ENCODE measurements at places on chromosomes 11 and 22.

GRCh38 chr11:74754507-74755252 lies 6.0 kb downstream of the RNF169 start:
- DNase-seq = no peak

GRCh38 chr11:35169112-35169511 lies 30.1 kb downstream of the CD44 start:
- no peak for DNase-seq

DNA sequence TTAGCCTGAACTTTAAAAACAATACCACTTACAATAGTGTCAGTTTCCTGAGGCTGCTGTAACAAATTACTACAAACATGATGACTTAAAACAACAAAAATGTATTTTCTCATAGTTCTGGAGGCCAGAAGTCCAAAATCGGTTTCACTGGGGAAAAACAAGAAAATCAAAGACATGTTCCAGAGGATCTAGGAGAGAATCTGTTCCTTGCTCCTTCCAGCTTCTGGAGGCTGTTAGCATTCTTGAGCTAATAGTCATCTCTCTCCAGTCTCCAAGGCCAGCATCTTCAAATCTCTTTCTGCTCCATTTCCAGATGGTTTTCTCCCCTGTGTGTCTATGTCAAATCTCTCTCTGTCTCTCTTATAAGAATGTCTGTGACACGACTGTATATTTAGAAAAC lies 67.6 kb upstream of the TEAD1 start:
- DNase-seq = no peak

DNA sequence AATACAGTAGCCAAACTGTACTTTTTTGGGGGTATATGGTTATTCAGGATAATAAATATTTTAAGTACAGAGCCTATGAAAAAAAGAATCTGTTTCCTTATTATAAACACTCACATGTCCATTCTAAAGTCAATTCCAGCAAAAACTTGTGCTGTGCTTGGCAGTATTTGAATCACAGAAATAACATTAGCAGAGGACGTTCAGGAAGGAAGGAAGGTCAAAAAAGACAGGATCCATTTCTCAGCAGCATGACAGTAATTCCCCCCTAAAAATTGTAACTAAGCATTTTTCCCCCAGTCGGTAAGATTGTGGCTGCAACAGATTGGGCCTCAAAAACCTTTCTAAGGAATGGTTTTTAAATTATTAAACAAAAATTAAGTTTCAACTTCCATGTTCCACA lies 124.8 kb downstream of the ATG16L2 start:
- DNase-seq = no peak
